HEK293T (cell line): ENCODE measurements at places on chromosomes 2 and 18.

DNA sequence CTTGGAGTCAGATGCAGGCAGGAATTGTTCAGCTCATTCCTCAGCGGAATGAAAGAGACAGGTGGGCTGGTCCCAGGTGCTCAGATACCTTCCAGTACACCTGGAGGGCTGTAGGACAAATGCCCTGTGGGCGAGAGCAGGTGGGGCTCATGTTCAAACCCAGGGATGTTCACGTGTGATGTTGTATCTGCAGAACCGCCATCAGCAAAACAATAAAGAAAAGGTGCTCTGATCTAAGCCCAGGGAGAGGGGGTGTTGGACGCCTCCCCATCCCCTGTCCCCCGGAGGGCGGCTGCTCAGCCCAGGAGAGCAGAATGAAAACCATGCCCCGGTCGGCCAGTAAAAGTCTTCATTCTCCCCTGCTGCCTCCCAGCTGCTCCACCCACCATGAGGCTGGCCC, 197.4 kb downstream of the HAUS1 start:
- DNase-seq: no peak

GRCh38 chr2:62447411-62447810, 58.6 kb downstream of the TMEM17 start:
- DNase-seq: no peak

DNA sequence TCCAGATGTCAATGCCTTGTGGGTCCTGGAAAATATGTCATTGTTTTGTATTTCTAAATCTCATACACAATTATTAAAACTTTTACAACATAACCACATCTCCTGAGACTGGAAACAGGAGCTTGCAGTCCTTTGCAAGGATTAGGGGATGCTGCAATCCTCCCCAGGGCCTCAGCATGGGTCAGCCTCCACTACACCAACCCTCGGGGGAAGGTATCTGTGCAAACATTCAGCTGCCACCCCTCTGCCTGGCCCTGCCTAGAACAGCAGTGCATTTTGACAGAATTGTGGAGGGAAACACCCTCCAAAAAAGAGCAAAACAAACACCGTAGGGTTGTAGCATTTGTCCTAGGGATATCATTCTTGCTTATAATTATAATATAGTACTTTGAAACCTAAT, 4.2 kb upstream of the UPP2 start:
- no peak for DNase-seq

DNA sequence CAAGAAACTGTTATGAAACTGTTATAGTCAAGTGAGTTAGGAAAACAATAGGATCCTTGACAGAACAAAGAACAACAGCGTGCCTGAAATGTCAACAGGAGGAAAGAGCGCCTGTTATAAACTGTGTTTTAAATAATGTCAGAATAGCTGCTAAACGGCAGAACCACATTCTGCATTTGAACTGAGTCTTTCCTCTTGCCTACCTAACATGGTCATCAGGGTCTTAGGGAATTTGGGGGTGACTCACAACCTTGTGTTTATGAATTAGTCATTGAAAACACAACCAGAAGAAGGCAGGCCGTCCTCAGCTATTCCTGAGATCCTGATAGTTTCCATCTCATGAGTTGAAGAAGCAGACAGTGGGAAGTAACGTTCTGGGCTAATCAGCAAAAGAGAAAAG, 222.0 kb upstream of the FN1 start:
- DNase-seq: no peak

DNA sequence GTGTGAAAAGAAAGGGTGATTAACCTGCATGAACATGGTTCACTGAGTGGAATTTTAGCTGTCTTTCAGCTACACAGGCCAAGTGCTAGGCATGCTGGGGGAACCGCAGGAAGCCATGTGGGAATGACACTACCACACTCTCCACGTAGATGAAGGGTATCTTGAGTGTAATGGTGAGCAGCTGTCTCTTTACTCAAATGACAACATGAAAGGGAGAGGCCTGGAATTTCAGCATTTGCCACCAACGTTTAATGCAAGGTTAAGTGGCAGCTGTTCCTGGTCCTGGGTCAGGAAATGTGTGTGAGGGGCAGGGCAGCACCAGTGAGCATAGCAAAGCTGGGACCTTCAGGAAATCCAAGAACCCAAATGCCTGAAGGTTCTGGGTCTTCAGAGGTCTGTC, 588.4 kb downstream of the SLC4A3 start:
- no peak for DNase-seq

DNA sequence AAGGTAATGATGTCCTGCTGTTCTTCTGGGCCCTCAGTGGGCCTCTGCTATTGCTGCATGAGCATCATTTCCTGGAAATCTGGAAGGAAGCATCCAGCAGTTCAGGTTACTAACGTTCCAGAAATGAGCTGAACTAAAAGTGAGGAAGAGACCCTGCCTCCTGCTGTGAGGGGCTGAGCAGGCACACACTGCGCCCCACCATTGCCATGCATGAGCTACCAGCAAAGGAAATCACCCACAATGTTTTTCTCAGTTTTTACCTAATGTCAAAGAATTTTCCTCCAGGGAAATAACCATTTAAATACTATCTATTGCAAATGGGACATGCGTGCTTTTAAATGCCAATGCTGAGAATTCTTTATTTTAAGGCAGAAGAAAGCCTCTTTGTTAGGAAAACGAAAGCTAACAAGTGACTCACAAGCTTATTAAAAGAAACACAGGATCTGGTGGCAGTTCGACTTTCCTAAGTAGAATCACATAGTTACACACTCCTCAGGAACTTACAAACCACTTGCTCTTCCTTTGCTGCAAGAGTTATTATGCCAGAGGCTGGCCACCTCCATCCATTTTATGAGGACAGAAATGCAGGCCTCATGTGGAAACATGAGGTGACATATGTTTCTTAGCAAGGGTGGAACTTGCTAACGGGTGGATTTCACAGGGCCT, 152.6 kb upstream of the TTC39C start:
- DNase-seq: no peak

DNA sequence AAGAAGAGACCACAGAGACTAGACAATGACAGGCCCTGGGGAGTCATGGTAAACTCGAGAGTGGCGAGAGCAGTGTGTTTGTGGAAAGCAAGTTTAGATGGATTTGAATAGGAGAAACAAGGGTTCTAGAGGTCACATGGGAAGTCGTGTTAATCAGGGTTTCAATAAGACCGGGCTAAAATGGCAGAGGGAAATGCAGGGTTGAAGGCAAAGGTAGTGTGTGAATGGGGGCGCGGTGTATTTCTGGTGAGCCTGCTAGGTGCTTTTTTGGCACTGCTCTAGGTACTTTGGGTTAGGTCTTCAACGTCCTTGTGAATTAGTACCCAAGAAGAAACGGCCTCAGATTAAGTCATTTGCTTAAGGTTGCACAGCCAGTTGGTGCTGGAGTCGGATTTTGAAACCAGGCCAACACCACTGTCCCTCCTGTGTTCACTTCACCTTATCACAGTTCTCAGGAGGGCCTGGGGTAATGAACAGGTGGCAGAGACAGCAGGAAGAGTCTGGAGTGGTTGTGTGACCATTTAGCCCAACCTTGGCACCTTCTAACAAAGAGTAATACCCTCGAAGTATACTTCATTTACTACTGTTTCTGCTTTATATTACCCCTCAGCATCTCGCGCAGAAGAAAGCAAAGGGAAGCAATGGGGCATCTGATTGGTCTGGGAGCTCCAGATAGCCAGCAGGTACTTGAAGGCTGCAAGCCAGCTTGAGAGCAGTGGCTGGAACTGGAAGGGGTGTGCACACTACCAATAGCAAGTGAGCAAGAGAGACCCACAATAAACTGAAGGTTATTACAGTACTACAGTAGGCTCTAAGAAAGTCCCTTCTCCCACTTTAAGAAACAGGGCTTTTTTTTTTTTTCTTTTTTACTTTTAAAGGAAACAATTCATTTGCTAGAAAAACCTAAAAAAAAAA, 33.4 kb upstream of the GAREM2 start:
- DNase-seq: no peak

- no peak for DNase-seq
These were observed 38.2 kb downstream of the LMAN2L start for GRCh38 chr2:96701636-96702035.

- DNase-seq: no peak
These were observed 342.7 kb downstream of the CPS1 start for GRCh38 chr2:210899131-210899530.

DNA sequence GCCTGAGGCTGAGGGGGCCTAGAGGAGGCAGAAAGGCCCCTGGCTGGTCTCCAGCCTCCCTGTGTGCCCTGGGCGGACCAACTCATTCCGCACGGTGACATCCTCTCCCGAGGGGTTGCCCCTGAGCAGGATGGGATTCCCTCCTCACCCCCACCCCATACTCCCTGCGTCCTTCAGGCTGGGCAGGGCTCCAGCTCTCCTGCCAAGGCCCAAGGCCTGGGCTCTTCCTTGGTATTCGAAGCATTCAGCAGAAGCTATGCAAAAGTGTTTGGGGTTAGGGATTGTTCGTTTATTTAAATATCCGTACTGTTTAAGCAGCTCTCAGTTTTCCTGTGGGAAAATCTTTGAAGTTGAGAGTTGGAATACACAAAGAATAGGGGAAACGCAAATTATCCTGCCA, 113.1 kb upstream of the RAB12 start:
- no peak for DNase-seq

GRCh38 chr2:233754872-233755611, 5.0 kb upstream of the UGT1A1 start:
- no peak for DNase-seq

DNA sequence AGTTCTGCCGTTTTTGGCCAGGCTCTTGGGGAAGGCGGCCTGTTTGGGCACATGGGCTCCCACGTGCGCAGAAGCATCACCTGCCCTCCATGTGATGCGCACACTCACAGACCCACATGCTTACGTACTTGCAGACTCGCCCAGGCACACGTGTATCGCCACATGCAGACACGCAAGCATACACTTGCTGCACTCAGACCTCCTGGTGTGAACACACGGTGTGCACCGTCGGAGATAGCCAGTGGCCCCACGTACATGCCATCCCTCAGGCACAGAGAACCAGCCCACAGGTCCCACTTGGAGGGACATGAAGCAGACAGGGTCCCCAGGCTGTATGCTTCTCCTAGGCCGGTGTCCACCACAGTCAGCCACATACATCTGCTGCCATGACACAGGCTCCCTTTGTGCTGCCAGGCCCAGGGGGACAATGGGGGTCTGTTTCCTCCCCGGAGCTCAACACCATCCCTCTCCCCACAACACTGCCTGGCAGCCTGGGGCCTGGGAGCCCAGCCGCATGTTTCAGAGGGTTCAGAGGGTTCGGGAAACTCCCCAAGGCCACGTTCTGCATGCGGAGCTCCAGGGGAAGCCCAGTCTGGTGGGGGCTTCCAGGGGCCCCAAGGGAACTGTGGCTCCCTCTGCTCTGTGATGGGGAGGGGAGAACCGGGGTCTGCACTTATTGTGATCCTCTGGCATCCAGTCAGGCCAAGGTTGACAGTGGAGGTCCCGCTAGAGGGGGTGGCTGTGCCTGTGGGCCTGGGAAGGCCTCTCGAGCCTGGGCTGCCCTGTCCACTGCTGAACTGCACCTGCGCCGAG, 208.1 kb upstream of the HAAO start:
- DNase-seq: no peak

DNA sequence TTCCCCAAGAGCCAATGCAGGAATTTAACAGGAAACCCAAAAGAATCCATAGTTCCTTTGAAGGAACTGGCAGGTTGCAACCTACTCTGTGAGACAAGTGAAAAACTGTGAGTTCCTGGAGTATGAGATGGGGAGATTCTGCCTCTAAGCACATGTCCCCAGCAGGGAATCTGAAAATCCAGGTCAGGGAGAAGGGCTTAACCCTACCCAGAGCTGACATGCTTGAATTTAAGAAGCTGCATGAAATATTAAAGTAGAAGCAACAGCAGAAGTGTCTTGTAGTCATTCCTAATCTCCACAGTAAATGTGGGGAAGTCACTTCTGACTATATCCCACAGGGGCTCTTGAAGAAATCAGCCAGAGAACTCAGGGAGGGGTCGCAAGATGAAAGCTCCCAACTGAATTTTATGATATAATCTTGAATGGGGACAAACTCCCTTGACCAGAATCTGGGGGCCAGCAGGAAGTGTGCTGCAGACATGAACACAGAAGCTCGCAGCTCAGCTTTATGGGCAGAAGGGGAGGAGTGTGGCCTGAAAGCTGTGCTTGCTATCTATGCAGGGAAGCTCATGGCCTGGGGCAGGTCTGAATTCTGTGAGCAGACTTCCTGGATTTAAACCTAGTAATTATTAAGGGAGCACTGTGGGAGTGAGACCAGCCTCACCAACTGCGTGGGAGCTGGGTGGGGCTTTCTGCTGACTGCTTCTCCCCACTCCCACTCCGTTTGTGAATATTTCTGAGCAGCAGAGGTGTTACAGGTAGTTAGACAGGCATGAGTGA, 184.1 kb upstream of the KYNU start:
- no peak for DNase-seq
